ENCODE measurements at places on chromosomes 1 and 21.

DNA sequence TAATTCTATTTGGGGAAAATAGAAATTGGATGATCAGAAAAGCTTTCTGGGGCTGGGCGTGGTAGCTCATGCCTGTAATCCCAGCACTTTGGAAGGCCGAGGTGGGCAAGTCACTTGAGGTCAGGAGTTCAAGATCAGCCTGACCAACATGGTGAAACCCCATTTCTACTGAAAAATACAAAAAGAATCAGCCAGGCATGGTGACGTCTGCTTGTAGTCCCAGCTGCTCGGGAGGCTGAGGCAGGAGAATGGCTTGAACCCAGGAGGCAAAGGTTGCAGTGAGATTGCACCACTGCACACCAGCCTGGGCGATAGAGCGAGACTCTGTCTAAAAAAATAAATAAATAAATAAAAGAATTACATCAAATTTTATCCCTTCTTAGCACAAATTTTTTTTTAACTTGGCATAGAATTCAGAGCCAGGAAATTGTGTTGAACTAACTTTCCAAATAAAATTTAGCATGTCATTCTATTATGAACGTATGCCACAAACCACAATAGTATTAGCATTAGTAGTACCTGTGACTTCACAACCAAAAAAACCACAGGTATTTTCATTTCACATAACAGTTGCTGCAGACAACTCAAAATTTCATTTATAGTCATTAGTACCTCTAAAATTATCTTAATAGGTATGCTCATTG, 4.5 kb upstream of the ANKRD13C start:
- DNase-seq = no peak

DNA sequence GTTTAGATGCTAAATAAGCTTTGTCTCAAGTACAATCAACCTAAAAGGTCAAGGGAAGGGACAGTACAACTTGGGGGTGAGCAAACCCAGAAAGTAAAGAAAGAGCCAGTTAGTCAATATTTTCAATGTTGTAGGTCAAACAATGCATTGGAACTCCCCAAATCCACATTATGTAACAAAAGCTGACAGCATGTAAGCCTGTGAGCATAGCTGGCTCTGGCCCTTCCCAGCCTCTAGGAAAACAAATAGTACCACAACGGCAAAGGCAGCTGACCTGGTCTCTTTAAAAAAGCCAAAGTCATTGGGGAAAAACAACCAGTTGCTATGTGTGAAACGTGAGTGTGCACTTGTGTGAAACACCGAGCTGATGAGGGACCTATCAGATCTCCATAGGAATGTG, 3.4 kb downstream of the CBR1 start:
- no peak for DNase-seq

DNA sequence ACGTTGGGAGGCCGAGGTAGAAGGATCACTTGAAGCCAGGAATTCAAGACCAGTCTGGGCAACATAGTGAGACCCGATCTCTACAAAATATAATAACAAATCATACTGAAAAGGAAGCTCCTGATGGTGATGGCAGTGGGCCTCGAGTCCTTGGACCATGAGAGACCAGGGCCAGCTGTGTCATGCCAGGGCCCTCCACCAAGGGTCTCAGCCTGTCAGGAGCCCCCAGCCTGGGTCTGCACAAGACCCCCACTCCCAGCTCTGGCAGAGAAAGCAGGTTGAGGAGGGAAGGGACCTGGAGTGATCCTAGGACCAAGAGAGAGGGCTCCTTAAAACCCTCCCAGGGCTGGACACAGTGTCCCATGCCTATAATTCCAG, 6.7 kb upstream of the CTRC start:
- DNase-seq = no peak

- peak; percentile 41 for DNase-seq
Measured at GRCh38 chr1:6127587-6128163, 52.4 kb downstream of the CHD5 start.

DNA sequence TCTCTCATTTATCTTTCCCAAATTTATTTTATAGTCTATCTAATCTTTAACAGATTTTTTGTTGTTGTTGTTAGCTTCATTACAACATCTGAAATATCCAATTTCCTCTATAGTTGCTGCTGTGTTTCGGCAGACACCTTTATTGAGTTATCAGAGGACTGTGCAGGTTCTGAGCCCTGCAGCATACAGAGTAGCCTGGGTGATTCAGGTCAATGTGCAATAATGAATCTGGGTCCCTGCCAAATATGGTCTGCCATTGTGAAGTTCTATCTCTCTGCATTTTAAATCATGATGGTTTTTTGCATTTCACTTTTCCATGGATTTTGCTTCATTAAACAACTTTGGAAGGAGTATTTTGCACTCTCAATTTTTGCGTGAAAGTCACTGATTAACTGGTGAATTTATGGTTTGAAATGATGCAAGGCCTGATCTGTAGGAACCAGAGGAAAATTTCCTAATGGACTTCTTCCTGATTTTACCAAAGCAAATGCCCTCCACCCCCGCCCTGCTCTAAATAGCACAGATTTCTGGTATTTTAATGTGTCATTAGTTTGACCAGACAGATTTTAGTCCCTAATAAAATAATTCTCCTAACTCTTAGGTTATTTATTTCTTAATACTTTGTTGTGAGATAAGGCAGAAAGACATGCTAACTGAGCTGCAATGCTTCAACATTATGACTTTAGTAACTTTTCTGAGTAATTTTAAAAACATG, 402.3 kb downstream of the PTBP2 start:
- no peak for DNase-seq

GRCh38 chr1:219039017-219039681, 134.5 kb upstream of the LYPLAL1 start:
- no peak for DNase-seq

- peak; percentile 10 for DNase-seq
Measured at GRCh38 chr1:163361123-163361934, 39.6 kb downstream of the NUF2 start.

- DNase-seq = no peak
Measured at GRCh38 chr1:2407991-2408275, 4.4 kb downstream of the PEX10 start.

GRCh38 chr1:175968486-175969172, 225.2 kb upstream of the TNR start:
- DNase-seq = no peak

DNA sequence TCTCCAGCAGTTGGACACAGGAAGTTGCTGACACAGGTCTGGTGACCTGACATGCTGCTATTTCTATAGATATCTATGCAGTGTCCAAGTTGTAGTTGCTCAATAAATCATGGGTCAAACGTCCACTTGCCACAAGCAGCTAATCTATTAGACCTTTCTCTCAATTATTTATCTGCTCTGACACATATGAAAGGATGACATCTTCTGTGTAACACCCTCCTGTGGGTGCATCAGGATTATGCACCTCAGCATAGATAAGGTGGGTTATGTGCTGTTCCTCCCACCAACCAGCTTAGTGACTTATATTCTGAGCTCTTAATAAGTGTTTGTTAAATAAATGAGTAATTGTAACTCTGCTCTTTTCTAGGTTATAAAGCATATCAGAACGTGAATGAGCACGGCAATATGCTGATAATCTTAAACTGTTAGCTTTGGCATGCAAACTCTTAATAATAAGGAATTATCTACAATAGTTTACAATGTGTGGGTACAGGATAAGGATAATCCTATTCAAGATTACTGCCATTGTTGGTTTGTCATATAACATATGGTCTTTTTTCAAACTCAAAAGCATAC, 90.7 kb upstream of the GCLM start:
- no peak for DNase-seq

GRCh38 chr1:182144646-182145030, 83.1 kb upstream of the ZNF648 start:
- no peak for DNase-seq

Measured in substantia nigra (tissue), 51 donors.